ENCODE measurements at places on chromosomes 5 and 9.

DNA sequence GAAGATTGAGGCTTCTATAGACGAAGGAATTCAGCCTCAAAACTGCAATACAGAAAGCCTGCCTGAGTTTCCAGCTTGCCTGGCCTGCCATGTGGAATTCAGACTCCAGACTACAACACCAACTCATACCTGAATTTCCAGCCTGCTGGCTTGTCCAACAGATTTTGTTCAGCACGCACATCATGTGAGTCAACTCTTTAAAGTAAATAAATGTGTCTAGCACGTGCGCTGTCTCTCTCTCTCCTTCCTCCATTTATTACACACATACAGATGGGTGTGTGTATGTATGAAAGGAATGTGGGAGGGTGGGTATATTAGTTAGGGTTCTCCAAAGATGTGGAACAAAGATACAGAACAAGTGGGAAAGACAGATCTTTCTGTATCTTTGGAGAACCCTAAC is 82.4 kb upstream of the TAS2R1 start:
- DNase-seq: no peak

GRCh38 chr5:10684303-10685086 is 76.5 kb downstream of the DAP start:
- no peak for DNase-seq

DNA sequence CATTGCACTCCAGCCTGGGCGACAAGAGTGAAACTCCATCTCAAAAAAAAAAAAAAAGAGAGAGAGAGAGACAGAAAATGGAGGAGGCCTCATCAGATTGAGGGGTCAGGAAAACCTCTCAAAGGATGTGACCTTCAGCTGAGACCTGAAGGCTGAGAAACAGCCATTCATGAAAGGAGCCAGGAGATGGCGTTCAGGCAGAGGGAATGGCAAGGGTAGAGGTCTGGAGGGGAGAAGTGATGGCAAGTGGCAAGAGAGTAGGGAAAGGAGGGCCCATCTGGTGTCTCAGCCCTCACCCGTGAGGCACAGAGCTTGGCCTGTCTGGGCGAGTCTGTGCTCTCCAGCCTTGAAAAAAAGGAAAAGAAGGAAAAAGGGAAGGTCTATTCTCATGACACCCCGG is 17.0 kb downstream of the CAMK2A start:
- DNase-seq: peak; percentile 56

- DNase-seq: peak; percentile 89
Observed at GRCh38 chr9:14906644-14907359, 3.4 kb downstream of the FREM1 start.

GRCh38 chr5:34524123-34524522 is 132.0 kb upstream of the RAI14 start:
- DNase-seq: peak; percentile 4

GRCh38 chr9:28320616-28321015 is 747.3 kb upstream of the C9orf72 start:
- no peak for DNase-seq

DNA sequence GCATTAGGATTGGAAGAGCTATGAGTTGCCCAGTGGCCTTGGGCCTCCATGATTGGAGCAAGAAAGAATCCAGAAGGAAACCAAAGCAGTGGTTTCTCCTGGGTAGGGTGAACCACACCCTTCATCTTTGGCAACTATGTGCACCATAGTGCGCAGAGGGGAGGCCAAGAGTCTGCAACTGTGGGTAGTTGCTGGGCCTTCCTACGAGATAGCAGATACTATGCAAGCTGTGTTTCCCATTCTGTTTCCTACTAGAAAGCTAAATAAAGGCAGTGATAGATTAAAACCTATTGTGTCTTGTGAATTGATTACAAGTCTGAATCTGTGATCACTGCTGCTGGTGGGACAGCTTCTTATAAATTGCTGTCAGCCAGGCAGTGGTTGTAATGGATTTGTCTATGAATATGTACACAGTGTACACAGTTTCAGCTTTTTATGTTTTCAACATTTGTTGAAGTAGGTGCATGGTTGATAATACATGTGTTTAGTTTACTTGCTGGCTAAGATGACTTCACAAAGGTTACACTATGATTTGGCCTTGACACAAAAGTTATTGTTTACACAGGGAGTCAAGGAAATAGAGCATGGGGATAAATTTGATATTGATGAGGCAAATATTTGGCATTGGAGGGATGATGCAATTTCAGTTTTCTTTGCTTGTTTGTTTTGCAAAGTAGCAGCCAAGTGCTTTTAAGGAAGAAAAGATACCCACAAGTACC is 23.7 kb upstream of the PDE8B start:
- no peak for DNase-seq

- DNase-seq: peak; percentile 47
Observed at GRCh38 chr5:149932445-149933350, 11.9 kb downstream of the PDE6A start.

DNA sequence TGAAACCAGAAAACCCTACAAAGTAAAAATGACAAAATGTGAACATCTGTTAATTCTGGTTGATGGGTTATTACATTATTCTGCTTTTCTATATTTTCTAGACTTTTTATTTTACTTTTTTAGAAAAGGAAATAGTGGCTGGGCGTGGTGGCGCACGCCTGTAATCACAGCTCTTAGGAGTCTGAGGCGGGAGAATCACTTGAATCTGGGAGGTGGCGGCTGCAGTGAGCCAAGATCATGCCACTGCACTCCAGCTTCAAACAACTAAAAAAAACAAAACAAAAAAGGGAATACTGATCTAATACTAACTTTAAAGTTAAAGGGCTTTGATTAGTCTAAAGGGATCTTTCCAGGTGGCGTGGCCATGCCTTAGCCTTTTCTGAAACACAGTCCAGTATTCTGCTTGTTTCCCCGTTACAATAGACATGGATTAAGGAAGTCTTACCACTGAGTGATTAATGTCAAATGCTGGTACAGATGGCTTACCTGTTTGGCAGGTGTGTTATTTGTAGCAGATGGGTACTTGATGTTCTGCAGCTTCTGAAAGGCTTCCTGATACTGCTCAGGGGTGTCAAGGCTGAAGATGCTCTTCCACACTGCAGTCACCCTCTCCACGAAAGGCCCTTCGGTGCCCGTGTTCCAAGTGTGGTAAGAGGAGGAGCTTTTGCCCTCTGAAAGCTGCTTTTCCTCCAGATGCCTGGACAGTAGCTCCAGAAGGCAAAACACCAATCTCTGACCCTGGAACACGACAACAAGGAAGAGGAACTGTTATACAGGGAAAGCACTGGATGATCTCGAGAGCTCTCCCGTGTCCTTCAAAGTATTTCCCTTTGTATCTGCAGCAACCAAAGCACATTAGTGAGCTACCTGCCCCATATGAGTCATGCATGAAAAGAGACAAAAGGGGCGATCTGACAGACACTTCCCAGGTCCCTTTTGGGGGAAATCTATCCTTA is 37.5 kb downstream of the CNOT8 start:
- DNase-seq: no peak

DNA sequence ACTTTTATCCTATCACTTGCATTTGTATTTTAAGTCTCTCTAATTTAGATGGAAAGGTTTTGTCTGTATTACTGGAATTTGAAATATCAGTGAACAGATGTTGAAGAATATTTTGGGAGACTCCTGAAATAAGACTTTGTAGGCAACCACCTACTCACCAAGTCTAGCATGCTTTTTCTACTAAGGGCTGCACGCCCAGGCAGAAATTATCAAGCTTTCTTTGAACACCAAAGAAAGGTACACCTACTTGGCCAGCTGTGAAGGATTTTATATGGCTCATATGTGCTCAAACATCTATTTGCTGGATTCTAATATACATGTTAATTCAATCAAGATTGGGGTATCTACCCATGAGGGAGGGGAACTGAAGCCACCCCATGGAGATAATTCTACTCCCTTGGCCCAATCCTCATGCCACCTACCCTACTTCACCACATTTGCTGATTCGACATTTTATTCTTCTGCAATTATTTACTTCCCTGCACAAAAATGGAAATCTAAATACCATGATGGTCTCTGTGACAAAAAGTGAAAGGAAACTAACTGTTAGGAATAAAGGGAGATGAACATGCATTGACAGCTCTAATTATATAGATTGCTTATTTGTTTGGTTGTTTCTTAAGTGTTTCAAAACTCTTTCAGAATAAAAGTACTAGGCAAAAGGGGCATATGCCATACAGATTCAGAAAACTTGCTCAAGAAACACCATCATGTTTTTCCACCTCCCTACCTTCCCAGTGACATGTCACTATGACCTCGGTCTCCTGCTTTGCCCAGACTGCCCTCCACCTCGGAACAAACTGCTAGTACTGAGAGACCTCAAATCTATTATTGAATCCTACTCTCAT is 895 bp upstream of the MYOT start:
- DNase-seq: no peak

DNA sequence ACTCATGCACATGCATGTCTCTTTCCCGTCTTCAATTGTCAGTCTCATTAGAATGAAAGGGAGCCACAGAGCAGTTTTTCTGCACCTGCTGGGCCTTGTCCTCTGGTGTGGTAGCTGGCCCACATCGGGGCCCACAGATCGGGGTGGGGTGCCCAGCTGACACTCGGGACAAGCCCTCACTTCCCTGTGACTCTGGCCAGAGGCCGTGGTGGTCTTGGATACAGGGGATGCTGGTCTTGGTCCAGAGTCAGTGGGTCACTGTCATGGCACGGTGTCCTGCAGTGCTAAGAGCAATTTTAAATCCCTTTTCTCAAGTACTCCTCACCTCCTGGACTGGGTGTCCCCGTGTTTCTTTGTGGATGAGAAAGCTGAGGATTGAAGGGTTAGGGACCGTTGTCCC is 193.2 kb downstream of the CACNA1B start:
- DNase-seq: no peak

All from hematopoietic multipotent progenitor cell treated with erythropoietin and hydrocortisone succinate and interleukin-3 and kit ligand, for 6 days (in vitro differentiated cells).